ENCODE measurements at places on chromosomes 7 and 10.

- DNase-seq = no peak
Measured at GRCh38 chr7:149375234-149376008, 85.4 kb downstream of the ZNF777 start.

GRCh38 chr7:18313965-18314364, 181.6 kb upstream of the HDAC9 start:
- no peak for DNase-seq

DNA sequence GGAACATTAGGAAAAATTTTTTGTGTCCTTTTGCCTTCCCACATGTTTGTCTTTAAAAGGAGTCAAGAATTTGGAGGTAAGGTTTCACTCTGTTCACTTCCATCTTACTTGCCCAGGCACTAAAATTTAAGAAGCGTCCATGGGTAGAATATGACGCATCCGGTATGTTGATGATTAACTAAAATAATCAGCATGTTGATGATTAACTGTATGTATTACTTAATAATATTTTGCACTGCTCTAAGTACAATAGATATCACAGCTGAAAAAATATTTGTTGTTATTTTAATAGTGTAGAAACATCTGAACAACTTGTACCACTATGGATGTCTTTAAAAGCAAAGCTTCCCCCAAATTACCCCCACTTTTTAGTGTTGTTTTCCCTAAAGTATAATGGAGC, 11.5 kb downstream of the ANKRD22 start:
- no peak for DNase-seq

- no peak for DNase-seq
Measured at GRCh38 chr7:88281749-88282148, 24.9 kb downstream of the STEAP4 start.

DNA sequence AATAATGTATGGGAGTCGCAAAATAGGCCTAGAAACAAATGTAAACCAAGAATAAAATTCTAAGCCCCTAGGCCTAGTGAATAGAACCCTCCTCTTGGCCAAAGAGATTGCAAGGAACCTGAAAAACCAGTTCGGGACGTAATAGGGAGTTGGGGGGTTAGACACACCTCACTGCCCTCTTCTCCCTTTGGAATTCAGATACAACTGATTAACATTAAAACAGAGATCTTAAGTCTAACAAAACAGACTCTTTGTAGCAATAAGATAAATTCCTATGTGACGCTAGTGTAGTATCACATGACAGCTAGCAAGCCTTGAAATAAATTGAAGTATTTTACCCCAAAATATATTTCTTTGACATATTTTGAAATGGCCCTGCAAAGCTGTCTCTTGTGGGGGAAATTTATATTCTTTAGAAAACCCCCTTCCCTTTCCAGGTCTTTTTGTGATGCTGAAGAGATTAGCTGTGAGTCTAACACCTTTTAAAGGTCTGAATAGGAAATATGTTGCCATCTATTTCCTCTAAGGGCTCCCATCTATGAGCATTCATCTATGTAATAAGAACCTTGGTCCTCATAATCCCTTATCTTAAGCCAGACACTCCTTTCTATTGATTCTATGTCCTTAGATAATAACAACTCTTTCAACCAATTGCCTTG, 623.4 kb upstream of the NRG3 start:
- no peak for DNase-seq

DNA sequence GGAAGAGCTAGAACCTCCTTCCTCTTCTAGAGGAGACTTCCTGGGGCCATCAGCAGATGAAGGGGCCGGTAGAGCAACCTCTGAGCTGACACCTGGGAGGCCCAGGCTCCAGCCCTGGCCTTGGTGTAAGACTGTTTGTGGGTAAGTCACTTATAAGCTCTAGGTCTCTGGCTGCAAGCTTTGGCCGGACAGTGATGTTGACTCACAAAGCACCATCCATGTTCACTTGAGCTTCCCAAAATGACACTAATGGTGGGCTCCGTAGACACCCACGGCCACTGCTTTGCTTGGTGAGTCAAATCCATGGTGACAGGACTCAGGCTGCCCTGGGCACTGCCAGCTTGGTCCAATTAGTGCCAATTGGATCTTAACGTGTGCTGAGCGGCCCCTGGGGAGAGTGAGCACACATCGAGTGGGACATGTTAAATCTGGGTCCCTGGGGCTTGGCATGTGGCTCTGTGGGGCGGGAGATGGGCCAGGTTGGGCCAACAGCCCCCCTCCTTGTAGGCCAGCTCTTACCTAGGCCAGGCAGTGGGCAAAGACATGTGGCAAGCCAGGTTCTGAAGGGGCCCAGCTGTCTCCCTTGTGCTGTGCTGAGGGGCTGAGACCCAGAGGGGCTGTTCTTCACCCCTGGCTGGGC, 16.7 kb downstream of the NEURL1 start:
- DNase-seq = no peak

DNA sequence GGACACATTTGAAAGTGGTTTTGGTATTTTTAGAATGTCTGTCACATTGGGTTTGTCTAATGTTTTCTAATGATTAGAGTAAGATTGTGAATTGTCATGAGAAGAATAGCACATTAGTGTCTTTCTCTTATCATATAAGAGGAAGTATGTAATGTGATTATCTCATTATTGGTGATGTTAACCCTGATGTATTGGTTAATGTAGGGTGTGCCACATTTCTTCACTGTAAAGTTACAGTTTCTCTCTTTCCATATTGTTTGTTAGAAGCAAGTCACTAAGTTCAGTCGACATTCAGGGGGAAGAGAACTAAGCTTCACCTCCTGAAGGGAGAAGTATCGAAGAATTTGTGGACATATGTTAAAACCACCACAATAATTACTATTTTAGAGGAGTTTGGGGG, 56.3 kb upstream of the DNAH11 start:
- no peak for DNase-seq

Measured in lung microvascular endothelial cell (primary cell).